ENCODE measurements at places on chromosomes 3 and 15.

DNA sequence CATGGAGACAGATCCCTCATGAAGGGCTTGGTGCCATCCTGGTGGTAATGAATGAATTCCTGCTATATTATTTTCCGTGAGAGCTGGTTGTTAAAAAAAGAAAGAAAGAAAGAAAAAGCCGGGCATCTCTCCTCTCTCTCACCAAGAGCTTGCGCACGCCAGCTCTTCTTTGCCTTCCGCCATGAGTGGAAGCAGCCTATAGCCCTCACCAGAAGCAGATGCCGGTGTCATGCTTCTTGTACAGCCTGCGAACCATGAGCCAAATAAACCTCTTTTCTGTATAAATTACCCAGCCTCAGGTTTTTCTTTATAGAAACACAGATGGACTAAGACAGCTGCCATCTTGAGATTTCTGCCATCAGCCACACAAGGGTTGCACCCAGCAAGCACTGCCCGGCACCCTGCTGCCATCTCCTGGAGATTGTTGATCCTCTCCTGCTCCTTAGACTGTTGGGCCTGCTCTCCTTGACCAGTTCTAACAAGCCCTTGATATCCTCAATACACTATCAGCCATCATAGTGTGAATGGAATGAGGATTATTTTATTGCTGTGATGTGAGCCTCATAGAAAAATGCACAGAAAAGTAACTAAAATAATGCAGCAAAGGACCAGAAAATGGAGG is 3.5 kb upstream of the AHSG start:
- no peaks in the 10 kb centered on the region for H3K36me3 ChIP-seq
- no peak for DNase-seq
- H3K4me3 ChIP-seq: no peak overlapping the region
- no peak overlapping the region for H3K27ac ChIP-seq
- H3K4me1 ChIP-seq: peaks cover 2% of the 10 kb centered on the region

DNA sequence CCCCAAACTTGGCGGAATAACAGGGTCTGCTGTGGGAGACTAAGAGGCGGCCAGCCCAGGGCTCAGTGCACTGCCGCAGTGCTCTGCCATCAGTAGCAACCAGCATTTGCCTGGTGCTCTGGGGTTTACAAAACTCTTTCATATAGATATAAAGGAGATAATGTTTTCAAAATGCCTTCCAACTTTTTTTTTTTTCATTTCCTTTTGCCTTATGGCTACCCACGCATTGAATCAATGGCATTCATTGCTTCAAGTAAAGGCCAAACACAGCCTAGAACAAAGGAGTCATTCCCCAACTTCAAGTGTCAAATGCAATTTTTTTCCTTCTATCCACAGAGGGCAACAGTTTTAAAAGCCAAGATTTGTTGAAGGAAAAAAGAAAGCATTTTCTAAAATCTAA is 11.6 kb upstream of the SLC24A5 start:
- H3K27ac ChIP-seq: no peak overlapping the region
- no peaks in the 10 kb centered on the region for H3K36me3 ChIP-seq
- H3K27me3 ChIP-seq: no peaks in the 10 kb centered on the region
- DNase-seq: no peak
- peaks cover 12% of the 10 kb centered on the region for H3K4me1 ChIP-seq
- no peak overlapping the region for H3K4me3 ChIP-seq

- no peaks in the 10 kb centered on the region for H3K27me3 ChIP-seq
- H3K36me3 ChIP-seq: no peaks in the 10 kb centered on the region
- H3K4me3 ChIP-seq: no peak overlapping the region
- peak overlapping the region; percentile 93 for H3K27ac ChIP-seq
These were observed 255.1 kb upstream of the CMC1 start for GRCh38 chr3:27986234-27986879.

DNA sequence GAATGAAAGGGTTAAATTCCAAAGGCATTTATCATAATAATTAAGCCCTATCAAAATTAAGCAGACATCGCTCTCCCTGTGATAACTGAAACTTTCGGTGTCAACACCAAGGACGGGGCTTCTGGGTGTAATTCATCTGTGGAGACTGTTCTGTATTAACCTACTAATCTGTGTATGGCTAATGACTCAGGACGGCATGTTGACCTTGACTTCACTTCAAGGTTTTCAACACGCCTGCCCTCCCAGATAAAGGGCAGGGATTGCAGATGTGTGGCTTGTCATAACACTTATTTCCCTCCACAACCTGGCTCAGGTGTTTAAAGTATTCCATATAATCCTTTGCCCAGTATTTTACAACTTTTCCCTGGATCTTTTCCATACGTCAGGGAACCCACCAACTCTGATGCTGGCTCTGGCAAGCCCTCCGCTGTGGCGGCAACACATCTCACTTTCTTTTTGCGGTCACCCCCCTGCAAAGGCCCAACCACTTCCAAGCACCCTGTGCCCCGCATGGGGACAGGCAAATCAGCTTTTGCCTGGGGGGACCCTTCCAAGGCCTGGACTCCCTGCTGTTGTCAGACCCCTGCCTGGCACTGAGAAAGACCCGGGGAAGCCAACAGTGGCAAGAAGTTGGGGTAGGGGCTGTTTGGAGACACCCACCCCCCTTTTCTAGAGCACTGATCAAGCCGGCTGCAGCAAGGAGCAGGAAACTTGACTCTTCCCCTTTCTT is 93.2 kb upstream of the MEF2A start:
- no peaks in the 10 kb centered on the region for H3K36me3 ChIP-seq
- peaks cover 16% of the 10 kb centered on the region for H3K4me1 ChIP-seq

- H3K4me1 ChIP-seq: peaks cover 2% of the 10 kb centered on the region
- H3K36me3 ChIP-seq: no peaks in the 10 kb centered on the region
- peak; percentile 48 for DNase-seq
- H3K4me3 ChIP-seq: no peak overlapping the region
These were observed 389.5 kb downstream of the LRTM1 start for GRCh38 chr3:54538346-54538745.

DNA sequence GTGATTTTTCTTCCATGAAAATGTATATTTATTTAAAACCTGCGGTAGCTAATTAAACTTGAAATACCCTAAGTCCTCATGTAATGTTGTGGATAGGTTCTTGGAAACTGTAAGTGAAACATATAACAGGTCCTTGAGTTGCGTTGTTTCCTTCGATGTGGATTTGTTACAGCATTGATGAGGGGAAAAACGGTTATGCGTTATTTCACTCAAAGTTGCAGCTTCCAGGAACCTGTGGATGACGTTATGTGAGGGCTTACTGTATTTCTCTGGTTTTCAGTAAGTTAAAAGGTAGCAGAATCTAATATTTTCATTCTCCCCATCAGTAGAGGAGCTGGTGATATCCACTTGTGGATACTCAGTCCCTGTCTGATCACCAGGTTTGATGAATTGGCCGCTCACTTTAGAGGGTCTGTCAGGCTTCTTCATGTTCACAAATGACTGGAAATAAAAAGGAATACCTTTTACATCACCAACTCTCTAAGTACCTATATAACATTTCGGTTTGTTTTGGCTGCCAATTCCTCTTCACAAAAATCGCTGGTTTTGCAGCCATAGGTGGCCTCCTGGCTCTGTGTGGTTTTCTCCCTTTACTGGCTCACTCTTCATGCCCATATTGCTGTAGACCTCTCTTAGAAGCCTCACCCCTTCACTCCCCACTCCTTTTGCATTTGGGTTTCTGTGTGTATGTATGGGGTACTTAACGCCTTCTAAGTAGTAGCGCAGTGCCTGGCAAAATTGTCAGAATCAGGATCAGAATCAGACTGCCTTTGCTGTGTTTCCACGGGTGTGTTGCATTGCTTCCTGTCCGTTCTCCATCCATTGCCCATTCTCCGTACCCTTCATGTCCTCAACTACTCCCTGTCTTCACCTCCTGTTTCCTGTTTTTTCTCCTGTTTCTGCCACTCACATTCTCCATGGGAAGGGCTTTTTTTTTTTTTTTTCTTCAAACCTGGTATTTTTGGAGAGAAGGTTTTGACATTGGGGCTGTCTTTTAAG is 112.6 kb downstream of the FNDC3B start:
- peaks cover 91% of the 10 kb centered on the region for H3K4me1 ChIP-seq
- no peak overlapping the region for H3K4me3 ChIP-seq
- no peak for DNase-seq
- peak overlapping the region; percentile 85 for H3K27ac ChIP-seq
- H3K36me3 ChIP-seq: no peaks in the 10 kb centered on the region

DNA sequence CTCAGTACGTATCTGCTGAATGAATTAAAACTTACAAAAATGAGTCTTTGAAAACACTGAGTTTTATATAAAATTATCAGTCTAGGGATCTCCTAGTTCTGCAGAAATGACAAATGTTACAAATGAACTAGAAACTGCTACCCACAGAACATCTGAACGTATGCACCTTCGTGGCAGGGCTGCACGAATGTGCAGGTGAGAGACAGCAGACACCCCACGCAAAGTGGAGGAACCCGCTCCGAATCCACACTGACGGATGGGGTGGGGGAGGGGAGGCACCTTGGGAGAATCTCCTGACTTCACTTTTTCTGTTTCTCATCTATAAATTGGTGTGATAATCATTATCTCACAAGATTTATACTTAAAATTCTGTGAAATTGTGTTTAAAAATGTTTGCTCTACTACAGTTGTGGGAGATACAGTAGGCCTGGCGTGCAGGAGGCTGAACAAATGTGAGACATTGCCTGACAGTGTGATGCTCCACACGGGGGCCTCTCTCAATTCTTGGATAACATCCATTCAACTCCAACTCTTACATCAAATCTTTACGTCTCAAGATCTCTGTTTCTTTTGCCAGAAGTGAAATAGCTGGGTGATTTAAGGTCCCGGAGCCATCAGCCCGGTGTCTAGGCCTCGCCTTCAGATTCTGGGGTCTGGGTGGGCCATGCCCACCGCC is 86.9 kb downstream of the ATP10A start:
- H3K4me1 ChIP-seq: peaks cover 33% of the 10 kb centered on the region
- DNase-seq: no peak
- H3K27me3 ChIP-seq: no peaks in the 10 kb centered on the region
- no peak overlapping the region for H3K27ac ChIP-seq
- no peaks in the 10 kb centered on the region for H3K36me3 ChIP-seq
- H3K4me3 ChIP-seq: no peak overlapping the region

DNA sequence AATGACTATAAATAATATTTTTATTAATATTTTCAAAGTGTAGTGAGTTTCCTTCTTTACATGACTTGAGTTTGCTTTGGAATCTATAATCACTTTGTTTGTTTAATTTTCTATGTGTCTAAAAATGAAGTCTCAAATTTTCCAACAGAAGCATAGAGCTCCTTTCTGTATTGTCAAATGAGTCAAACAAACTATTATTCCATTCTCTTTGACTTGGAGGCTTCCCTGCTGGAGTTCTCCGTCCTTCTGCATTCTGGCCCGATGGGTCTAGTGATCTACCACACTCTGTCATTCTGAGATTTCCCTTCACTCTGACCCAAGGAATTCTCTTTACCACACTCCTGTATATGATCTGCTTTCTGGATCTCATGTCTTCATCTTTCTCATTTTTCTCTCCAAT is 30.1 kb downstream of the POLR2M start:
- peaks cover 19% of the 10 kb centered on the region for H3K4me1 ChIP-seq
- DNase-seq: no peak
- H3K27me3 ChIP-seq: no peaks in the 10 kb centered on the region
- peaks cover 3% of the 10 kb centered on the region for H3K36me3 ChIP-seq

DNA sequence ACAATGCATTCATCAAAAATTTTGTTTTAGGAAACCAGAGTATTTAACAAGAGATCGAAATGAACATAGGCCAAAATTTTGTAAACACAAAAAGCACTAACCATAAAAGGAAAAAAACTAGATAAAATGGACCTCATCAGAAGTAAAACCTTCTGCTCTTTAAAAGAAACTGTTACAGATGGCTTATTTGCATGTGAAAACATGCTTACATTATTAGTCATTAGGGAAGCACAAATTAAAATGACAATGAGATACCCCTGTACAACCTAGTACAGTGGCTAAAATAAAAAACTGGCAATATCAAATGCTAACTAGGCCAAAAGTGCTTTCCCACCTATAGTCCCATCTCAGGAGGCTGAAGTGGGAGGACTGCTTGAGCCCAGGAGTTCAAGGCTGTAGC is 19.3 kb downstream of the UBR1 start:
- no peak overlapping the region for H3K4me3 ChIP-seq
- peaks cover 29% of the 10 kb centered on the region for H3K36me3 ChIP-seq

- no peak for DNase-seq
- H3K4me1 ChIP-seq: peaks cover 27% of the 10 kb centered on the region
- H3K4me3 ChIP-seq: no peak within 1 kb of the TSS
- H3K27me3 ChIP-seq: no peaks in the 10 kb centered on the region
These were observed at the start of gene SLC22A13 for GRCh38 chr3:38265604-38266307. SLC22A13 (plus strand) TSS chr3:38265812; CDS start chr3:38265861, 49 bp downstream.

DNA sequence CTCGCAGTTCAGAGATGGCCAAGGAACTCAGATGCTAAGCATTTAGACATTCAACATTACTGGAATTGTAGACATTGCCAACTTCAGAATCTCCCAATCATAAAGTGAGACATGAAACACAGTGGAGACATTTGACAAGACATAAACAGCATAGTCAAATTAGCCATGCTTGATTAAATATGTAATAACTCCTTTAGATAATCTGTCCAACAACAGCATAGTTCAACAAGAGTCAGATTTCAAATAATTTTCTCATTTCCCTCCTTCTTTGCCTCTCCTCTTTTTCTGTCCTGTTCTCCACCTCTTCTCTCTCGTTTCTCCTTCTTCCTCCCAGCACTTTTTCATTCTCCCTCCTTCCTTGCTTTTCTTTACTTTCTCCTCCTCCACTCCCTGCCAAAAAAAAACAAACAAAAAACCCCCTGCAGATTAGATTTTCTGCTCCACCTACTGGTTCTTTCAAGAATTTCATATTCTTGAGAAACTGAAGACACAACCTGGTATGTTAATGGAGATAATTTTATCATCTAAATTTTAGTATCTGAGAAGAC is 20.2 kb downstream of the CPOX start:
- peaks cover 9% of the 10 kb centered on the region for H3K4me1 ChIP-seq
- no peak overlapping the region for H3K4me3 ChIP-seq
- H3K27me3 ChIP-seq: no peaks in the 10 kb centered on the region
- H3K27ac ChIP-seq: peak overlapping the region; percentile 8

- peak overlapping the region; percentile 51 for H3K27ac ChIP-seq
- peaks cover 29% of the 10 kb centered on the region for H3K4me1 ChIP-seq
- DNase-seq: no peak
- peaks cover 27% of the 10 kb centered on the region for H3K36me3 ChIP-seq
- no peaks in the 10 kb centered on the region for H3K27me3 ChIP-seq
These were observed 9.9 kb downstream of the MESD start for GRCh38 chr15:80979538-80980200.

DNA sequence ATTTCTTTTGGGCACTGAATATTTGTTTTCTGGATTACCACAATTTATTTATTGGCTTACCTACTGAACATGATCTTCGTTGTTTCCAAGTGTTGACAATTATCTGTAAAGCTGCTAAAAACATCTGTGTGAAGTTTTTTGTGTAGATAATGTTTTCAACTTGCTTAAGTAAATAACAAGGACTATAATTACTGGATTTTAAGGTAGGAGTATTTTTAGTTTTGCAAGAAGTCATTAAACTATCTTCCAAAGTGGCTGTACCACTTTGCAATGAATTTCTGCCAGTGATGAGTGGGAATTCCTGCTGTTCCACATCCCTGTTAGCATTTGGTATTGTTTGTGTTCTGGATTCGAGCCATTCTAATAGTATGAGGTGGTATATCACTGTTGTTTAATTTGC is 702.2 kb downstream of the MECOM start:
- DNase-seq: no peak
- H3K27ac ChIP-seq: no peak overlapping the region
- H3K27me3 ChIP-seq: no peaks in the 10 kb centered on the region
- H3K4me3 ChIP-seq: no peak overlapping the region
